ENCODE measurements at places on chromosomes 16 and 17. TPM values are rescaled to one million over a fixed set of nuclear protein-coding genes. Genes with fewer than 3 reads are reported as not detected.

The TBC1D3C gene
- not detected for total RNA-seq

The EFCAB5 gene
- total RNA-seq: 0.15 TPM

The ELMO3 gene
- total RNA-seq: 0.70 TPM

The CPNE7 gene
- total RNA-seq: 75.3 TPM

The TMEM186 gene
- total RNA-seq: 12.4 TPM

The CA10 gene
- not detected for total RNA-seq

The UTS2R gene
- total RNA-seq: not detected

The CRYBA1 gene
- total RNA-seq: not detected

The SLC13A5 gene
- 0.06 TPM for total RNA-seq

The CCL11 gene
- total RNA-seq: not detected

The CPHXL2 gene
- total RNA-seq: not detected

The ENPP7 gene
- not detected for total RNA-seq

The CTRB1 gene
- total RNA-seq: not detected

The ATP1B2 gene
- total RNA-seq: 0.45 TPM

The ADAM11 gene
- 2.0 TPM for total RNA-seq

The TRPV3 gene
- total RNA-seq: 0.59 TPM

The MIEN1 gene
- total RNA-seq: 84.6 TPM

The KRTAP2-2 gene
- not detected for total RNA-seq

The SLC16A13 gene
- total RNA-seq: 7.5 TPM

The LRRC75A gene
- total RNA-seq: 1.1 TPM

The TAOK1 gene
- 24.1 TPM for total RNA-seq

The RAC3 gene
- 40.7 TPM for total RNA-seq

The SLC5A11 gene
- total RNA-seq: 0.24 TPM

The CFAP119 gene
- total RNA-seq: 8.4 TPM

The KRT12 gene
- total RNA-seq: not detected

The EPX gene
- not detected for total RNA-seq

The PRR35 gene
- 0.12 TPM for total RNA-seq

The MT2A gene
- 2,314 TPM for total RNA-seq

The CDC6 gene
- 52.7 TPM for total RNA-seq

The SBK1 gene
- 0.28 TPM for total RNA-seq

The GLIS2 gene
- 28.3 TPM for total RNA-seq
